ENCODE measurements at places on chromosomes 13 and 19. TPM values are rescaled to one million over a fixed set of nuclear protein-coding genes. Genes with fewer than 3 reads are reported as not detected.

The CEACAM4 gene
- 0.25 TPM for total RNA-seq

The ZNF888 gene
- 1.6 TPM for total RNA-seq

GRCh38 chr13:36630181-36630803, 43.5 kb upstream of the SERTM1 start:
- no peak overlapping the region for H3K4me3 ChIP-seq
- no peak overlapping the region for H3K27ac ChIP-seq
- H3K27me3 ChIP-seq: no peaks in the 10 kb centered on the region
- peaks cover 4% of the 10 kb centered on the region for H3K4me1 ChIP-seq

DNA sequence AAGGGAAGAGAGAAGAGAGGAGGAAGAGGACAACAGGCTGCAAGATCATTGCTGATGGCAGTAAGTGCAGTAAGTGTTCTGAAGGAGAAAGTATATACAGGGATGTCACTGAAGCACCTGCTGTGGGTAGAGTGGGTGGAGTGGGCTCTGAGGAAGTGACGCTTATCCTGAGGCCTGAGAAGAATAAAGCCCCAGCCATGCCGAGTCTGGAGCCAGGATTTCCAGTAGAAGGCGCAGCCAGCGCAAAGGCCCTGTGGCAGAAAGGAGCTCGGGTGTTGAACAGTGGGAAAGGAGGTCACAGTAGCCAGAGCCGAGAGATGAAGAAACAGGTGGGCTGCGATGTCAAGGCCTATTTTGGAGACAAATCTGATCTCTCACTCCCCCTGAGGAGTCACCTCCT, 31.8 kb upstream of the ADGRE5 start:
- H3K27me3 ChIP-seq: peaks cover 20% of the 10 kb centered on the region
- peaks cover 8% of the 10 kb centered on the region for H3K4me1 ChIP-seq
- no peak for DNase-seq
- H3K4me3 ChIP-seq: no peak overlapping the region
- no peaks in the 10 kb centered on the region for H3K36me3 ChIP-seq

GRCh38 chr19:8526345-8527091, 12.6 kb upstream of the ZNF414 start:
- peak overlapping the region; percentile 79 for H3K4me3 ChIP-seq
- no peaks in the 10 kb centered on the region for H3K27me3 ChIP-seq
- peak; percentile 90 for DNase-seq
- peak overlapping the region; percentile 88 for H3K27ac ChIP-seq
- H3K36me3 ChIP-seq: no peaks in the 10 kb centered on the region

- no peak overlapping the region for H3K27ac ChIP-seq
- H3K4me1 ChIP-seq: peaks cover 4% of the 10 kb centered on the region
- no peak overlapping the region for H3K4me3 ChIP-seq
- H3K27me3 ChIP-seq: peaks cover 7% of the 10 kb centered on the region
Observed at GRCh38 chr19:39325778-39326665, 5.4 kb upstream of the LRFN1 start.

DNA sequence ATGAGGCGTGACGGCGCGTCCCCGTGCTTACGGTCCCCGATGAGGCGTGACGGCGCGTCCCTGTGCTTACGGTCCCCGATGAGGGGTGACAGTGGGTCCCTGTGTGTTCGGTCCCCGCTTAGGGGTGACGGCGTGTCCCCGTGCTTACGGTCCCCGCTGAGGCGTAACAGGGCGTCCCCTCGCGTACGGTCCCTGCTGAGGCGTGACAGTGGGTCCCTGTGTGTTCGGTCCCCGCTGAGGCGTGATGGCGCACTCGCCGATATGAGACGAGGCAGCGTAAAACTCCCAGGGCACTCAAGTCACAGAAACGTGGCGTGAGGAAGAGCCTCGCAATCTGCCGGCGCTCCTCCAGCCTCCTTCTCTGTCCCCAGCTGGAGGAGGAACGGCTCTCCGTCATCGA, 20.9 kb downstream of the CFAP97D2 start:
- no peak for DNase-seq
- no peak overlapping the region for H3K4me3 ChIP-seq
- H3K27me3 ChIP-seq: peaks cover 82% of the 10 kb centered on the region

GRCh38 chr19:17021793-17022590, 4.6 kb downstream of the CPAMD8 start:
- H3K27ac ChIP-seq: peak overlapping the region; percentile 9
- H3K4me3 ChIP-seq: no peak overlapping the region
- peaks cover 20% of the 10 kb centered on the region for H3K4me1 ChIP-seq
- peaks cover 12% of the 10 kb centered on the region for H3K36me3 ChIP-seq
- H3K27me3 ChIP-seq: peaks cover 44% of the 10 kb centered on the region

- H3K36me3 ChIP-seq: peaks cover 60% of the 10 kb centered on the region
- H3K27ac ChIP-seq: no peak overlapping the region
- H3K4me3 ChIP-seq: no peak overlapping the region
- no peak for DNase-seq
Observed at GRCh38 chr19:888581-889385, 4.2 kb downstream of the MED16 start.

- DNase-seq: no peak
- H3K4me1 ChIP-seq: peaks cover 39% of the 10 kb centered on the region
- H3K27me3 ChIP-seq: peaks cover 19% of the 10 kb centered on the region
- peak overlapping the region; percentile 94 for H3K27ac ChIP-seq
- no peaks in the 10 kb centered on the region for H3K36me3 ChIP-seq
Observed at GRCh38 chr19:15450528-15450890, 753 bp upstream of the WIZ start.

DNA sequence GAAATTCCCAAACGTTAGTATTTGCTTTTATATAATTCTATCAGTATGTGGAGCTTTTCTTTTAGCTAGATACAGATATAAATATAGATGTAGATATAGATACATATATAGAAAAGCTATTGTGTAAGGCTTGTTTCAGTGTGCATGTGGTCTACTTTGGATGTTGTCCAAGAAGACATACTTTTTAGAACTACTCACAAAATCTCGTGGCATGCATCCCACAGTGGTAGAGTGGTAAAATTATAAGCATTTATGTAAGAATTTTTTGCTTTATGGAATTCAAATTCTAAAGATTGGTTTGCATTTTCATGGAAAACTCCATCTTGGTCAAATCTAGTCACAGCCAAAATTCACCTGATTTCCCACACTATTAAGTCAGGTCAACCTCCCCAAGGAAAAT, 880.4 kb downstream of the EFNB2 start:
- H3K27me3 ChIP-seq: no peaks in the 10 kb centered on the region
- no peaks in the 10 kb centered on the region for H3K36me3 ChIP-seq
- no peaks in the 10 kb centered on the region for H3K4me1 ChIP-seq

The GJA3 gene
- total RNA-seq: 17.6 TPM

The NLRP7 gene
- not detected for total RNA-seq

- H3K4me1 ChIP-seq: peaks cover 3% of the 10 kb centered on the region
- no peak for DNase-seq
- H3K4me3 ChIP-seq: no peak overlapping the region
- H3K36me3 ChIP-seq: no peaks in the 10 kb centered on the region
- peaks cover 16% of the 10 kb centered on the region for H3K27me3 ChIP-seq
- H3K27ac ChIP-seq: no peak overlapping the region
Observed at GRCh38 chr19:4316956-4317355, 12.6 kb downstream of the FSD1 start.

DNA sequence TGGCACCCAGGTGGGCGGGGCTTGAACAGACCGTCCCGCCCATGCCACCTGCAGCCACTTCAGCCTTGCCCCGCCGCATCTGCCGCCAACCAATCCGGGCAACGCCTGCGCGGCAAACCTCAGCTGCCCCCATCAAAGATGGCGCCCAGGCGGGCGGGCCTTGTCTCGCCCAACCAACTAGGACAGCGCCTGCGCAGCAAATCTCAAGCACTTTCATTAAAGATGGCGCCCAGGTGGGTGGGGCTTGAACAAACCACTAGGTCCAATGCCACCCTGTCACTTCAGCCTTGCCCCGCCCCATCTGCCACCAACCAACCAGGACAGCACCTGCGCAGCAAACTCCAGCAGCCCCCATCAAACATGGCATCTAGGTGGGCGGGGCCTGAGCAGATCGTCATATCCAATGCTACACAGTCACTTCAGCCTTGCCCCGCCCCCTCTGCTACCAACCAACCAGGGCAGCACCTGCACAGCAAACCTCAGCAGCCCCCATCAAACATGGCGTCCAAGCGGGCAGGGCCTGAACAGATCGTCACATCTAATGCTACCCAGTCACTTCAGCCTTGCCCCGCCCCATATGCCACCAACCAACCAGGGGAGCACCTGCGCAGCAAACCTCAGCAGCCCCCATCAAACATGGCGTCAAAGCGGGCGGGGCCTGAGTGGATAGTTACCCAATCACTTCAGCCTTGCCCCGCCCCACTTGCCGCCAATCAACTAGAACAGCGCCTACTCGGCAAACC, 1.4 kb downstream of the PEG3 start:
- no peaks in the 10 kb centered on the region for H3K27me3 ChIP-seq
- H3K36me3 ChIP-seq: no peaks in the 10 kb centered on the region
- peak; percentile 96 for DNase-seq
- peak overlapping the region; percentile 71 for H3K4me3 ChIP-seq

- DNase-seq: no peak
- H3K4me1 ChIP-seq: peaks cover 26% of the 10 kb centered on the region
- no peak overlapping the region for H3K27ac ChIP-seq
- H3K27me3 ChIP-seq: no peaks in the 10 kb centered on the region
- no peak overlapping the region for H3K4me3 ChIP-seq
- H3K36me3 ChIP-seq: peaks cover 27% of the 10 kb centered on the region
Observed at GRCh38 chr19:19185853-19186740, 5.9 kb downstream of the BORCS8 start.

DNA sequence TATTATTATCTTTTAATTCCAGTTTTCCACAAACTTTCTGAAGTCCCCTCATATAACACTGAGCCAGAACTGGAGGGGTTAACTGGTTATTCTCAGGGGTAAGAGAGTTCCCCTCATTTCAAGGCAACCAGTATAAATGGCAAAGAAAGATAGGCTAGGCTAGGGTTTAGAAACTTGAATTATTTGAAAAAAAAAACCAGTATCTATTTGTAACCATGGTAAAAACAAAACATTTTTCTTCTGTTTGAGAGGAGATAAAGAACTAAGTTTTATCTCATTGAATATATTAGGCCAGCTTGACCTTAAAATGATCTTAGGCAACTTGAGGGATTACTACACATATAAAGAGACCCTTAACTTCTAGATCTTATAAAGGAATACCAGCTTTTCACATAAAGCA, 19.6 kb downstream of the SUPT20H start:
- DNase-seq: no peak
- no peak overlapping the region for H3K4me3 ChIP-seq
- H3K27me3 ChIP-seq: no peaks in the 10 kb centered on the region
- H3K27ac ChIP-seq: no peak overlapping the region

The ZNF738 gene
- total RNA-seq: 3.3 TPM

- DNase-seq: peak; percentile 86
- no peaks in the 10 kb centered on the region for H3K27me3 ChIP-seq
- peak within 1 kb of the TSS; percentile 83 for H3K4me3 ChIP-seq
- peaks cover 47% of the 10 kb centered on the region for H3K36me3 ChIP-seq
- peaks cover 35% of the 10 kb centered on the region for H3K4me1 ChIP-seq
Observed at GRCh38 chr19:36115453-36116343, at the start of gene TBCB. Gene TBCB (plus strand): TSS chr19:36115468. CDS start chr19:36115561, 93 bp downstream.

The LHB gene
- total RNA-seq: not detected

The ZNF790 gene
- total RNA-seq: 7.3 TPM

- no peak overlapping the region for H3K27ac ChIP-seq
- no peak for DNase-seq
- H3K4me1 ChIP-seq: peaks cover 11% of the 10 kb centered on the region
- H3K4me3 ChIP-seq: no peak overlapping the region
- no peaks in the 10 kb centered on the region for H3K27me3 ChIP-seq
Observed at GRCh38 chr13:39776439-39776838, 121.0 kb downstream of the COG6 start.

DNA sequence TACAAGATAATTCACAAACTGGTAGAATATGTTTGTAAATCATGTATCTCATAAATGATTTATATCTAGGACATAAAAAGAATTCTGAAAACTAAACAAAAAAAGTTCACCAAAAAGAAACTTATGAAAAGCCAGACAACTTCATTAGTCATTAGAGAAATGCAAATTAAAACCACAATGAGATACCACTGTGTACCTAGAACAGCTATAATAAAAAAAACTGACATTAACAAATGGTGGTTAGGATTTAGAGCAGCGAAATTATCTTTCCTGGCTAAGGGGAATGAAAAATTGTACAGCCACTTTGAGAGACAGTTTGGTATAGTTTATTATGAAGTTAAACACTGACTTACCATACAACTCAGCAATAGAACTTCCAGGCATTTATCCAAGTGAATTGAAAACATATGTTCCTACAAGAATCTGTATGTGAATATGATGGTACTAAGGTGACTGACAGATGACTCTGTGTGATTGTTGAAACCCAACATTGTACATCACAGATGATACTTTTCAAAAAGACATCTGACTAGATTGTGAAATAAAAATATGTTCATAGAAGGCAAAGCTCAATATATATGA, 41.8 kb downstream of the UGGT2 start:
- no peak overlapping the region for H3K27ac ChIP-seq
- no peak overlapping the region for H3K4me3 ChIP-seq
- H3K36me3 ChIP-seq: peaks cover 41% of the 10 kb centered on the region
- H3K4me1 ChIP-seq: no peaks in the 10 kb centered on the region

The ATXN8OS gene
- not detected for total RNA-seq

The WTIP gene
- 19.5 TPM for total RNA-seq

- H3K27me3 ChIP-seq: no peaks in the 10 kb centered on the region
- no peak overlapping the region for H3K27ac ChIP-seq
- no peaks in the 10 kb centered on the region for H3K36me3 ChIP-seq
- no peaks in the 10 kb centered on the region for H3K4me1 ChIP-seq
Observed at GRCh38 chr13:93721483-93721882, 494.9 kb downstream of the GPC6 start.

GRCh38 chr19:13817018-13817614, 21.9 kb downstream of the ZSWIM4 start:
- H3K36me3 ChIP-seq: peaks cover 26% of the 10 kb centered on the region
- peak overlapping the region; percentile 51 for H3K4me3 ChIP-seq
- H3K27me3 ChIP-seq: no peaks in the 10 kb centered on the region

GRCh38 chr13:31912647-31913401, 118.8 kb upstream of the FRY start:
- peaks cover 52% of the 10 kb centered on the region for H3K4me1 ChIP-seq
- H3K36me3 ChIP-seq: no peaks in the 10 kb centered on the region
- no peaks in the 10 kb centered on the region for H3K27me3 ChIP-seq
- no peak overlapping the region for H3K4me3 ChIP-seq

The EPS8L1 gene
- total RNA-seq: 0.88 TPM

The RETN gene
- 0.99 TPM for total RNA-seq

The CCDC8 gene
- 30.8 TPM for total RNA-seq

GRCh38 chr19:56252699-56253422, 19.7 kb upstream of the EDDM13 start:
- no peak overlapping the region for H3K27ac ChIP-seq
- no peaks in the 10 kb centered on the region for H3K27me3 ChIP-seq
- H3K4me1 ChIP-seq: no peaks in the 10 kb centered on the region
- DNase-seq: peak; percentile 69
- H3K36me3 ChIP-seq: no peaks in the 10 kb centered on the region
- no peak overlapping the region for H3K4me3 ChIP-seq

GRCh38 chr13:113803409-113804016, 44.5 kb downstream of the TMEM255B start:
- no peak overlapping the region for H3K27ac ChIP-seq
- H3K36me3 ChIP-seq: no peaks in the 10 kb centered on the region
- no peaks in the 10 kb centered on the region for H3K27me3 ChIP-seq

Measured in left ventricle myocardium inferior (tissue), 1 donor.